ENCODE measurements at places on chromosomes 2 and 18.

DNA sequence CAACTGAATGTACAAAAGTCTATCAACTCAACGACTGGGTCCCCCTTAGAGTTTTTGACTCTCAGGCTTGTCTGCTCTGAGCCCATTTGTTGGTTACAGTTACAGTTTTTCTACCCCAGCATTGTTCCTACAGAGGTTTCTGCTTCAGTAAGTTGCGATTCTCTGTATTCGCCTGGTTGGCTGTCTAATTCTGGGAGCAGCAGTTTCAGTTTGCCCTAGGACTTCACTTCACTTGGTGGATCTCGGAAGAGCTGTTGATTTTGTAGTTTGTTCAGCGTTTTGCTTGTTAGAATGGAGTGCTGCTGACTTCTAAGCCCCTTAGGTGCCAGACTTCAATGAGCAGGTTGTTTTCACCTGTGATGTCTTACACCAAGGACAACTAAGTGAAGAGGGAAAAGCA, 296.5 kb upstream of the EPAS1 start:
- DNase-seq: no peak

DNA sequence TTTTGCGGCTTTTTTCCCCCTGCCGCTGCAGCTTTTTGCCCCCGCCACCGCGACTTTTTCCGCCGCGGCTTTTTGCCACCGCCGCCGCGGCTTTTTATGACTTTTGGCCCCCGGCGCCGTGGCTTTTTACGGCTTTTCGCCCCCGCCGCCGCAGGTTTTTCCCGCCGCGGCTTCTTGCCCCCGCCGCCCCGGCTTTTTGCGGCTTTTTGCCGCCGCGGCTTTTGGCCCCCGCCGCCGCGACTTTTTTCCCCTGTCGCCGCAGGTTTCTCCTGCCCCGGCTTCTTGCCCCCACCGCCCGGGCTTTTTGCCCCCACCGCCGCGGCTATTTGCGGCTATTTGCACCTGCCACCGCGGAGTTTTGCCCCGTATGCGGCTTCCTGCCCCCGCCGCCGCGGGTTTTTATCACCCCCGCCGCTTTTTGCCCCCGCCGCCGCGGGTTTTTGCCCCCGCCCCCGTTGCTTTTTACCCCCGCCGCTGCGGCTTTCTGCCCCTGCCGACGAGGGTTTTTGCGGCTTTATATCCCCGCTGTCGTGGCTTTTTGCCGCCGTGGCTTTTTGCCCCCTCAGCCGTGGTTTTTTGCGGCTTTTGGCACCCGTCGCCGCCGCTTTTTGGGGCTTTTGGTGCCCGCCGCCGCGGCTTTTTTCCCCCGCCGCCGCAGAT, 2750.9 kb downstream of the RPIA start:
- DNase-seq: no peak

- DNase-seq: no peak
Observed at GRCh38 chr2:204037286-204037685, 100.7 kb downstream of the ICOS start.

DNA sequence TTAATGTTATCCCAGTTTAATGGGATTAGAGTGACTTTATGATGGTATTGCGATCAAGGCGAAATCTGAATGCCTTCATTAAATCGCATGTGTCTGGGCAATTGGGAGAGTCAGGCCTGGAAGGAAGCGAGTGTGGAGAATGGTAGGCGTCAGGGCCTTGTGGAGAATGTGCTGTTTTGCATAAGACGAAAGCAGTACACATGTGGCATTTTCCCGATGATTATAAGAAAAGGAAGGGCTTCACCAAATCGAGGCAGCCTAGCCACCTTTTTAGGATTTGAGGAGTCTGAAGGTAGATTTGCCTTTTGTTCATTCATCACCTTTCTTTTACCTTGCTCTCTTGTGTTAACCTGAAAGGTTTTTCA, 1.0 kb downstream of the ZNF532 start:
- no peak for DNase-seq

- peak; percentile 61 for DNase-seq
Observed at GRCh38 chr2:108324531-108325255, 36.0 kb downstream of the SULT1C2 start.

DNA sequence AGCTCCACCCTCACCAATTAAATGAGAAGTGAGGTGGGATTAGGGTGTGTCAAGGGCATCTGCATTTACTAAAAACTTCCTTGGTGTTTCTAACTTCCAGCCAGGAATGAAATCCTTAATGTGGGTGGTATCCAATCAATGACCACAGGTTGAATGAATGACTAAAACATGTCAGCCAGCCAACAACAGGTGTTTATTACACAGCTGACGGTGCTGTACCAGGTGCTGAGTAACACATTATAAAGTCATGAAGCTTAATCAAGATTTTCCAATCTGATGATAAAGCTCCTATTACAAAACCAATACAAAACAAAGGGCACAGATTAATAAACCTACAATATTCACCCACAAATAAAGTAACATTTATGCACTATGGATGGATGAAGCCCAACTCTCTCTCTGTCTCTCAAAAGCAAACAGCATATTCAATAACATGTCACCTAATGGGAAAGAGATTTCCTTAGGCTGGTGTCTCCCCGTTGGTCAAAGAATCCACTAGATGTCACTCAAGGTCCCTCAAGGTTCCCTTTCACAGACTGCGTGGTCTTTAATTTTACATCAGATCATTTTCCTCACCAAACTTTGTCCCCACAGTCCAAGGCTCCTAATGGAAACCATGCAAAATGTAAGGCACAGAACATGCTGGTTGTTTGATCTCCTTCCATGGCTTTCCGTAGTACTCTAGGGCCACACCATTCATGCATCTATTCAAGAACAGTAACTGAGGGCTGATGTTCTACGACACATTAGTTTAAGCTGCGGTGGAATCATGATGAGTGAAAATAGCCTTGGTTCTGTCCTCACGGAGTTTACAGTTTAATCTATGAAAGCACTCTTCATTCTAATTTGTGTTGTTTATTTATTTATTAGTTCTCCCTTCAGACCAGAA, 6.4 kb upstream of the PTPN4 start:
- no peak for DNase-seq

DNA sequence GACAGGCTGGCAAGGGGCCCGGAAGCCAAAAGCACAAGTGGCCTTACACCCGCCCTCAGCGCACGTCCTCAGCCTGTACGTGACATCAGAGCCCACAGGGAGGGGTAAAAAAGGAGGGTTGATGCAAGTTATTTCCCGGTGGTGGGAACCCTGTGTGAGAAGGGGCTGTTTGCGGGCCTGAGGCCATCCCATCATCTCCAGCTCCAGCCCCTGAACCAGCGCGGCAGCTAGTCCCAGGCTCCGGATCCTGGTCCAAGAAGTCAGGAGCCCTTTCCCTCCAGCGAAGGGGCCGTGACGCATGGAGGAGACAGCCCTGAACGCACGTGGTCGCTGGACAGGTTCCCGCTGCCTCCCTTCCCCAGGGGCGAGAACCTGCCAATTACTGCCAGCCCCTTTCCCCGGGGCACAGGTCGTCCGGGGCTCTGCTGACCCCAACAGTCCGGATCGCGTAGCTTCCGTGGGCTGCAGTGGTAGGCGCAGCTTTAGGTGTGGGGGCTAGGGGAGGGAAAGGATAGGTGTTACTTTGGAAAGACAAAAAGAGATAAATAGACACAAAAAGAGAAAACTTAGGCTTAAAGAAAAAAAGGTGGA, 1.3 kb upstream of the LRP2 start:
- no peak for DNase-seq

GRCh38 chr18:67590571-67591141, 74.1 kb upstream of the DSEL start:
- no peak for DNase-seq

GRCh38 chr2:48694149-48694548, 61.4 kb downstream of the LHCGR start:
- DNase-seq: peak; percentile 39

GRCh38 chr2:121345887-121346286, 60.9 kb upstream of the TFCP2L1 start:
- no peak for DNase-seq

GRCh38 chr2:7878786-7879482, 802.9 kb upstream of the ID2 start:
- no peak for DNase-seq

GRCh38 chr2:88760819-88761598, 69.5 kb downstream of the RPIA start:
- DNase-seq: no peak

DNA sequence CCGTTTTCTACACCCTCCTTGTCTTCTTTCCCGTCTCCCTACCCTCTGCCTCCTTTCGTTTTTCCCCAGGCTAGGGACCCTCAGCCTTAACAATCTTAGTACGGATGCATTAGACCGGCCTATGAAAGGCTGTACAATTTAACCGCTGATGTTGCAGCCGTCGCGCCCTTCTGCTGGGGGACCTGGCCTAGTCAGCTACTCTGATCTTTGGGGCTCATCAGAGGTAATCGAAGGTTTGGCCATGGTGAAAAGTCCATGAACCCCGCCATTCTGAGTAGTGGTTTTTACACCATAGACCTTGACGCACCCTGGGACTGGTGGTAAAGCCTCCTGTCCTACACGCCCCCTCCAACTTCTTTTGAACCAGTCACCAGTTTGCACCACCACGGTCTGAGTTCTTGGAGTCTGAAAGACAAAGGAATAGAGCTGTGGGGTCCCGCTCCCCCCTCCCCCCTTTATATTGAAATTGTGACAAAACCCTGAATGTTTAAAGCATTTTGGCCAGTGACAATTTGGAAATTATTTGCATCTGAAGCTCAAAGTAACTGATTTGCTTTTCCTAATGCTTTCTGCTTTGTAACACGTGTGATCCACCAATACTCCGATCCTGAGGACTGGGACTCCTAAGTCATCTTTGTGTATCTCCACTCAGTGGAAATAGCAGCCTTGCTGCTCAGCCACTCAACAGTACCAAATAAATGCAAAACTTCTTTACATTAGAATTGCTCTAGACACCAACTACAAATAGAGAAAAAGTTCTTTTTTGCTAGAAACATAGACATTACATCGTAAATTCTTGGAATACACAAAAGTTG, 642 bp upstream of the SRSF7 start:
- DNase-seq: no peak

DNA sequence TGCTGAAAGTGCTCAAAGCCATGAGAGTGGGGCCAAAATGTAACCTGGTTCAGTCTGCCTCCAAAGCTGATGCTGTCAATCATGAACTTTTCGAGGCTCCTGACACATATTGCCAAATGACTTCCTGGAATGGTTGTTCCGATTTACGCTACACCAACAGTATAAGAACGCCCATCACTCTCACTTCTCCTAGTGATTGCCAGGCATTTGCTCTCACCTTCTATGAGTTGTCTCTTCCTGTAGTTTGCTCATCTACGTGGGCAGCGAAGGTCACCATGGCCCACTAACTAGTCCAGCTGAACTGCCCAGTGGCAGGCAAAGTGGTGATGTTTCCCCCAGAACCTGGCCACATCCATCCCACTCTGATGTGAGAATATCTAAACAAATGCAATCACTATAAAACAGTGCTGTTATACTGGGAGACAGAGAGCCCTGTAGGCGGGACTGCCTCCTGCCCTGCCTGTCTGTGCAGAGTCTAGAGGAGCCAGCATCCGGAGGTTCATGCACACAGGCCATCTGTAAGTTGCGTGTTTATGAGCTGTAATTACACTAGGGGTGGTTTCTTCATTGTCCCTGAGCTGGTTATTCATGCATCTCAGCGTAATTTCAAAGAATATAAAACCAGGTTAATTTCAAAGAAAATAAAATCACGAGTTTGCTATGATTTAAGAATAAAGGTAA, 8.8 kb upstream of the CABLES1 start:
- no peak for DNase-seq

GRCh38 chr2:46657042-46657504, 177.7 kb downstream of the TMEM247 start:
- DNase-seq: no peak

DNA sequence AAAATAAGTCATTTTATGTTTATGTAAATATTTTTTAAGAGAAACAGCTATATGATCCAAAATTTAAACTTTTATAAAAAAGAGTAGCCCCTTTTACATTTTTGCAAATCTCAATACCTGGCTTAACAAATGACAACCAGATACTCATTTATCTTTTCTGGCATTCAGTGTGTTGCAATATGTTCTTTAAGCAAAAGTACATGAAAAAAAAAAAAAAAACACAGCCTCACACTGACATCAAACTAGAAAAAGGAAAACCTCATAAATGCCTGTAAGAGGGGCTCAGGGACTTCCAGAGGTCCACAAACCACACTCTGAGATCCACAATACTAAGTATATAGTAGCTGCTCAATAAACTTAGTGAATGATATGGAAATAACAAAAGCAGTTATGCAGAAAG, 21.9 kb downstream of the PPP4R3B start:
- DNase-seq: no peak

DNA sequence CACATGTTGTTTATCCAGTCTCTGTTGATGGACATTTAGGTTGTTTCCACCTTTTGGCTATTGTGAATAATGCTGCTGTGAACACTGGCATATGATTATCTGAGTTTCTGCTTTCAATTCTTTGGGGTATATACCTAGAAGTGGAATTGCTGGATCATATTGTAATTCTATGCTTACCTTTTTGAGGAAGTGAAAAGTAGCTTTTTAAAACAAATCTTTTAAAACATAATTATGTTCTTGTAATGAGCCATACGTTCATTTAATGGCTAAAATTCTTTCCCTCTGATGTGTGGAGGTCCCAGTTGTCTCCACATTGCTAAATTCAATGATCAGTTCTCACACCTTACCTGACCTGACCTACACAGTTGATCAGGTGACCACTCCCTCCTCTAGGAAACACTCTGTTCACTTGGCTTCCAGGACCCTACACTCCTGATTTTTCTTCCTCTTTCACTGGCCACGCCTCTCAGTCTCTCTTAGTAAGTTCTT, 27.8 kb upstream of the SERTAD2 start:
- DNase-seq: no peak

DNA sequence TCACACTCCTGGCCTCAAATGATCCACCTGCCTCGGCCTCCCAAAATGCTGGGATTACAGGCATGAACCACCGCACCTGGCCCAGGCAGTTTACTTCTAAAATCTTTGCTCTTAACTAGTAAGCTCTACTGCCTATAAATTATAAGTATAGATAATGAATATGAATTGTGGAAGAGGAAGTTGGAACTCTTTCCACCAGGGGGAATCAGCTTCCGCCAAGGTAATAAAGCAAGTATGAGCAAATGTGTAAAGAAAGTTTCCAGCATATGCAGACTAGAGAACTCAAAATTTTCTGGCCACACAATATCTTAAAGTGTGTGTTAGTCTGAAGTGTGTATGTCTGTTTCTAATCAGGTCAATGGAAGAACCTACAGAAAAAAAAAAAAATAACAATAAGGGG, 68.1 kb downstream of the RMDN2 start:
- DNase-seq: no peak

- no peak for DNase-seq
Observed at GRCh38 chr18:56711708-56712445, 60.7 kb downstream of the WDR7 start.

DNA sequence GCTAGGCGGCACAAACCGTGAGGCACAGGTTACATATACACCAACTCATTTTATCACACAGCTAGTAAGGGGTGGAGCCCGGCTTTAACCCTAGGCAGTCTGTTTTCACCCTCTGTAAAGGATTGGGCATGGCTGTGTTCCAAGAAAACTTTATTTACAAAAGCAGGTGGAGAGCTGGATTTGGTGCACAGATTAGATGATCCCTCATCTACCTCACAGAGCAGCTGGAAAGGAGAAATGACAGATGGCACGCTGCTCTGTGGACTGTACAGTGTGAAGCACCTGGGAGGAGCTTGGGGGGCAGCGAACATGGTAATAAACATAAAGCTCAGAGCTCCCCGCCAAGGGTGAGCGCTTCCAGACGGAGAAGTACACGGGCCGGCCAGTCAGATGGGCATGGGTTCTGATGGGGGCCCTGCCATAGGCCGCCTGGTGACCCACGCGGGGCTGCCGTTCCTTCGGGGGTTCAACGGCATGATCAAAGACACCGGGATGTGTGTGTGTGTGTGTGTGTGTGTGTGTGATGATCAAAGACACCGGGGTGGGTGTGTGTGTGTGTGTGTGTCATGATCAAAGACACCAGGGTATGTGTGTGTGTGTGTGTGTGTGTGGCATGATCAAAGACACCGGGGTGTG, 862 bp upstream of the TMEM177 start:
- no peak for DNase-seq
